GM12878 (cell line): ENCODE measurements at places on chromosomes 5 and 9. TPM values are rescaled to one million over a fixed set of nuclear protein-coding genes. Genes with fewer than 3 reads are reported as not detected.

Gene NUTM2G
- not detected in 2 replicates for total RNA-seq

Gene C9
- 0.13 and 0.54 TPM in 2 replicates for total RNA-seq

Gene ARSI
- total RNA-seq: not detected in 2 replicates

Gene DNM1
- 0.21 and 0.67 TPM in 2 replicates for total RNA-seq

Gene PAIP1
- 42.2 and 43.0 TPM in 2 replicates for total RNA-seq

Gene PCDHB7
- total RNA-seq: not detected in 2 replicates

Gene EIF4EBP3
- total RNA-seq: 6.2 and 9.3 TPM in 2 replicates

Gene OR4F3
- not detected in 2 replicates for total RNA-seq

Gene PRR7
- 15.7 and 15.9 TPM in 2 replicates for total RNA-seq

Gene GRAMD2B
- 8.1 and 8.2 TPM in 2 replicates for total RNA-seq

Gene IFNA2
- total RNA-seq: 0.26 TPM in 1 of 2 replicates, not detected in the other

Gene UBE2D2
- total RNA-seq: 166 and 174 TPM in 2 replicates

Gene TPPP
- total RNA-seq: 0.03 TPM in 1 of 2 replicates, not detected in the other

Gene RGP1
- 13.7 and 14.9 TPM in 2 replicates for total RNA-seq

Gene SPINK13
- not detected in 2 replicates for total RNA-seq

Gene SMIM32
- not detected in 2 replicates for total RNA-seq

Gene C1QTNF3
- total RNA-seq: 1.1 TPM in 2 replicates

Gene CMBL
- total RNA-seq: 8.0 TPM in 2 replicates

Gene FIBCD1
- 0.08 and 0.95 TPM in 2 replicates for total RNA-seq

Gene CCL28
- total RNA-seq: 3.4 and 3.6 TPM in 2 replicates

Gene SLC6A18
- not detected in 2 replicates for total RNA-seq

Gene BRD3
- 20.8 and 26.3 TPM in 2 replicates for total RNA-seq

Gene TUSC1
- not detected in 2 replicates for total RNA-seq

Gene GARNL3
- total RNA-seq: 9.4 and 9.8 TPM in 2 replicates

Gene FAM174A
- 7.4 and 7.5 TPM in 2 replicates for total RNA-seq

Gene MUSK
- total RNA-seq: 0.08 TPM in 1 of 2 replicates, not detected in the other

Gene STPG3
- total RNA-seq: not detected in 2 replicates
